T follicular helper cell (primary cell): ENCODE measurements at places on chromosomes 1 and 21.

GRCh38 chr1:210233216-210233494 is 559 bp downstream of the SERTAD4 start:
- no peak for DNase-seq

GRCh38 chr1:34419663-34420136 is 243.0 kb downstream of the C1orf94 start:
- DNase-seq: no peak

GRCh38 chr1:97038410-97038809 is 316.8 kb downstream of the PTBP2 start:
- DNase-seq: no peak

- DNase-seq: no peak
Measured at GRCh38 chr1:61448914-61449313, 276.0 kb downstream of the TM2D1 start.

- no peak for DNase-seq
Measured at GRCh38 chr21:42370894-42371654, 4.7 kb upstream of the TFF1 start.

DNA sequence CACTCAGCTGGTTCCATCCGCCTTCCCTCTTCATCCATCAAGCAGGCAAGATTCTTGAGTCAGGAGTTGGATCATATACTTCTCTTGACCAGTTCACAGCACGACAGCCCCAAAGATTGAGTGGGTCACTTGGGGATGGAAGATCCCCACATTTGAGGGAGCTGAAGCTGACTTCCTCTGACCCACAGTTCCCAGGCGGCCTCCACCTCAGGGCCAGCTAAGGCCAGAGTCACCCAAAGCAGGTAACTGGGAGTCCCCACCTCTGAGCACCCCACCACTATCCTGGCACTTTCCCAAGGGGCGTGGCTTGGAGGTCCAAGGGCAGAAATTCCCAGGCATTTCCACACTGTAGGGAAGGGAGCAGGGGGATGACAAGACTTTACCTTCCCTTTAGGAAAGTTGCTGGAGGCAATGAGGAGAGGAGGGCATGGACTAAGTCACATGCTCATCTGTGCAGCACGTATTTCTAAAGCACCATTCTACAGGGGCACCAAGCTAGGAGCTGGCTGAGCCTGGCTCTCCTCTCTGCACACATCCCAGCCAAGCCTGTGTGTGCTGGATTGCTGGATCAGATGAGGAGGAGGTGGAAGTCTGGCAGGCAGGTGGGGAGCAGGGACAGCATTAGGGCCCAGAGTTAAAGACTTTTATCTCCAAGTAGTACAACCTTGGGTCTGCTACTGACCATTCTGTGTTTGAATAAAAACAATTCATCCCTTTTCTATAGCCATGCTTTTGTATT is 1.3 kb upstream of the RD3 start:
- no peak for DNase-seq
